ENCODE measurements at places on chromosomes 1 and 21. TPM values are rescaled to one million over a fixed set of nuclear protein-coding genes. Genes with fewer than 3 reads are reported as not detected.

Gene AMY1A
- total RNA-seq, result not detected

Gene UBL4B
- total RNA-seq, result not detected

Gene CSF3R
- total RNA-seq, result 11.7 TPM

Gene LCE2D
- not detected for total RNA-seq

Gene LCE3D
- not detected for total RNA-seq

Gene RSPH1
- not detected for total RNA-seq

Gene HEYL
- total RNA-seq, result not detected

Gene CD1B
- total RNA-seq, result not detected

Gene SPRR2G
- not detected for total RNA-seq

Gene ANKRD65
- total RNA-seq, result not detected

Measured in natural killer cell (primary cell).